ENCODE measurements at places on chromosomes 3 and 15.
A peak's percentile ranks its signal among the peaks of the same experiment; 100 is the strongest.

- DNase-seq, result no peak
Observed at GRCh38 chr3:188158731-188159310, 4.9 kb downstream of the LPP start.

GRCh38 chr3:130976706-130977105 is 49.9 kb downstream of the ASTE1 start:
- no peak for DNase-seq

DNA sequence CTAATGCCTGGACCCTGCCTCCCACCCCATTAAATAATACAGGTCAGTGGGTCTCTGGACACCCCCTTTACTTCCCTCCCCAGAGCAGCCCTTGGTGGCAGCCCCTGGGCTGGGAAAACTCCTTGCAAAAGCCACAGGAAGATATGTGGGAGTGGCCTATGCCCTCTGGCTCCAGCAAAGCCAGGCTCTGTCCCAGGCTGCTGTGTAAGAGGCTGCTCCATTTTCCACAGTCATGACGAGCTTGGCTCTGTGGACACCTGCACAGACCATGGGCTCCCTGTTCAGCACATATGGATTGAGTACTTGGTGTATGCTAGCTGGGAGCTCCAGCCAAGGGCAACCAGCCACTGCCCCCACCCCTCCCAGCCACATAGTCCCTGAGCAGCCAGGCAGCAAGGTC is 13.0 kb downstream of the CACNA2D2 start:
- DNase-seq, result no peak

- no peak for DNase-seq
Observed at GRCh38 chr3:65671004-65671403, 367.7 kb downstream of the MAGI1 start.

- no peak for DNase-seq
Observed at GRCh38 chr3:160478338-160478737, 28.8 kb upstream of the TRIM59 start.

DNA sequence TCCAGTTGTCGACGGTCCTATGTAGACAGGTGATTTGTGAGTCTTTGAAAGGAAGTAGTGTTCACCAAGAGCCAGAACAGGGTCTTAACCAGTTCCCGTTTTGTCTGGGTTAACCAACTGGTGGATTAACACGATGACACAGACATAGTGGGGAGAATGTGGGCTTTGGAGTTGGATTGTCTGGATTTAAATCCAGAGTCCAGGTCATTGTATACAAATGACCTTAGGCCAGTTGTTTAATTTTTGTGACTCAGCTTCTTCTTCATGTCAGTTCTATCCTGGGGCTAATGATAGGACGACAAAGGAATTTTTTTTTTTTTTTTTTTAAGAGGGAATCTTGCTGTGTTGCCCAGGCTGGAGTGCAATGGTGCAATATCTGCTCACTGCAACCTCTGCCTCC is 126.7 kb downstream of the LPP start:
- DNase-seq, result no peak

GRCh38 chr3:186590580-186591295 is 20.2 kb downstream of the DNAJB11 start:
- DNase-seq, result no peak

GRCh38 chr3:98962189-98962930 is 60.9 kb upstream of the DCBLD2 start:
- DNase-seq, result no peak

GRCh38 chr15:78047761-78048627 is 29.5 kb downstream of the TBC1D2B start:
- DNase-seq, result peak; percentile 87

GRCh38 chr3:172290457-172290856 is 157.8 kb downstream of the GHSR start:
- no peak for DNase-seq

GRCh38 chr15:90067181-90067952 is 34.9 kb downstream of the IDH2 start:
- no peak for DNase-seq

GRCh38 chr3:32125012-32125411 is 18.6 kb downstream of the GPD1L start:
- DNase-seq, result no peak

GRCh38 chr15:70483513-70483912 is 279.8 kb downstream of the UACA start:
- no peak for DNase-seq

- DNase-seq, result no peak
Observed at GRCh38 chr3:64475037-64475436, 212.8 kb downstream of the ADAMTS9 start.

DNA sequence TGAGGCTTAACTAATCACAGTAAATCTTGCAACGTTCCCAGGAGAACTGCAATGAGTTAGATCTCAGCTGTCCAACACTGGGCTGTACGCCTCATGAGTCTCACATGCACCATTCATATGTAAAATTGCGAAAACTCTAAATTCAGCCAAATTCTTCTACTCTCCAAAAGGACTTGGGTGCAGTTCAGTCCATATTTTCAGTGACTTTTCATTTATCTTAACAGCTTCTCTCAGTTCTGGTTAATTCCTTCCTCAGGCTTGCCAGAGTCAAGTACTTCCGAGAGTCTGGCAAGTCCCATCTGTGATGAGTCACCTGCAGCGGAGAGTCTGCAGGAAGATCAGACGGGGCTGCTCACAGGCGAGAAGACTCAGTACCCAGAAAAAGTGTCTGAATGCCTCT is 11.5 kb downstream of the CCDC80 start:
- DNase-seq, result peak; percentile 50

- peak; percentile 38 for DNase-seq
Observed at GRCh38 chr3:52153389-52154096, 680 bp downstream of the POC1A start.

DNA sequence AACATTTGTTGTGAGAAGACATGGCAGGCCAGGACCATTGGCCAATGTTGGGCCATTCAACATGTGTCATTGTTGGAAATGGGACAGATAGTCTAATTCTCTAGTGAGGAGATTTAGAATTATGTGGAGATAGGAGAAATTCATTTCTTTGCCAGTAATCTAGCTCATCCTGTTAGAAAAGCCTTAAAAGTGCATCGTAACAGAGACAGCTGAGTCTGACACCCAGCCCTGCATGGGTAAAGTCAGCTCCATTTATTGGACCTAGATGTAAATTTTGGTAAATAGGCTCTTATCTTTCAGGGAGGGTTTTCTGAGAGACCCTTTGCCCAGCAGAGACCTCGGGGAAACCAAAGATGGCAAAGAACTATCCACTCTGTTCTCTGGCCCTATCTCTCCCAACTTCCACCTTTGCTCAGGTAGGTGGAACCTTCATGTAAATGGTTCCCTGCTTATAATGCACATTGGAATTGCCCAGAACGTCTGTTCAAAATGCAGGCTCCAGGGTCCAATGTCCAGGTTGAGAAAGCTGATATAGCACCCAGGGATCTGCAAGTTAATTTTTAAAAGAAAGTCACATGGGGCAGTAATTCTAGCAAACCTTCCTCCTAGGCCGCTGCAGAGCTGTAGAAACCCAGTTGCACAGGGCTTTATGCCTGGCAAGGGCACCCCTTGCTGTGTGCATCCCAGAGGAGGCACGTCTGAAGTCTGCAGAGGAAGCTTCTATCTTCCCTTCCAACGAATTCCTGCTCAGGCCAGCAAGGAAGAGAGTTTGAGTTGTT is 365.9 kb upstream of the PROK2 start:
- DNase-seq, result peak; percentile 2

GRCh38 chr15:47711655-47712054 is 5.7 kb upstream of the SEMA6D start:
- no peak for DNase-seq

- no peak for DNase-seq
Observed at GRCh38 chr15:63057468-63058345, 15.2 kb downstream of the TPM1 start.

DNA sequence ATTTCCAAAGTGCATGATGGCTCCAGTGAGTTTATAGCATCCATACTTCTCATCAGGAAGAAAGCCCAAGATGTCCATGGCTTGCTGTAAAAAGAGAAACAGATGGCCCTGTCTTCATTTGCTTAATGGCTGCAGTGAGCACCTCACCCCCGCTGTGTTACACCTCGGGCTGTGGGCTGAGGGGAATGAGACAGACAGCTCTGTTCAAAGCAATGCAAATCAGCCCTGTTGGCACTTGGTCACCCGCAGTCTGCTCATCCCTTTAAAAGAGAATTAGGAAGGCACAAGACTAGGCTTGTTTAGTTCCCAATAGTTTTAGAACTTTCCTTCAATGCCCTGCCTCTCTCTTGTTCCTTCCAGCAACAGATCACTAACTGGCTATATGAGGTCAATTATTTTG is 25.2 kb downstream of the MYH15 start:
- DNase-seq, result no peak

- peak; percentile 89 for DNase-seq
Observed at GRCh38 chr15:70323111-70323851, 225.6 kb upstream of the TLE3 start.

GRCh38 chr3:98504539-98504938 is 7.1 kb downstream of the OR5K2 start:
- no peak for DNase-seq

DNA sequence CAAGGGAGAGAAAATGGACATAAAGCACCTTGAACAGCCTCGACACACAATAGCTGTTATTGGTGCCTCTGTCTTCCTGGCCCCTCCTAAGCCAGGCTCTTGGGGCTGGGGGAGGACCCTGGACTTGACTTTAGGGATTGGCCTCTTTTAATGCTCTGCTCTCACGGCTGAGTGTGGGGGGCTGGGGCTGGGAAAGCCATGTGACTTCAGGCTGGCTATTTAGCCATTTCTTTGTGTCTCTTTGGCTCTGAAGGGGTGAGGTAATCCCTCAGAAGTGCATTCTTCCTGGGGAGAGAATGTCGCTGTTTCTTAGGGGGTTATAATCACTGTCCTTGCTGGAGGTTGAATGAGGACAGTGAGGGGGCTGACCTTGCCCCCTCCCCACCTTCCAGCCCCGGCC is 26.2 kb downstream of the MAGEF1 start:
- no peak for DNase-seq

GRCh38 chr3:180911876-180912303 is 580 bp upstream of the FXR1 start:
- DNase-seq, result no peak

GRCh38 chr3:37330466-37330865 is 156.1 kb upstream of the LRRFIP2 start:
- DNase-seq, result no peak

GRCh38 chr3:127970966-127971592 is 56.0 kb downstream of the KBTBD12 start:
- peak; percentile 45 for DNase-seq

DNA sequence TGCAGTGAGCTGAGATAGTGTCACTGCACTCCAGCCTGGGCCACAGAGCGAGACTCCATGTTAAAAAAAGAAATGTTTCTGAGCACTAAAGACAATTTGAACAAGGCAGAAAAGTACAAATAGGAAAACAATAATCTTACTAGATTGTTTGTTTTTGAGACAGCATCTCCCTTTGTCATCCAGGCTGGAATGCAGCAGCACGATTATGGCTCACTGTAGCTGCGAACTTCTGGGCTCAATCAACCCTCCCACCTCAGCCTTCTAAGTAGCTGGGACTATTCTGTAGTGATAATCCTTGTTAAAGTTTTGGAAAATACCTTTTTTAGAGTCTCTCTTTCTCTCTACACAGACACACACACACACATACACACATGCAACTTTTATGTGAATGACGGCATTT is 107.1 kb downstream of the LPP start:
- DNase-seq, result no peak

- DNase-seq, result no peak
Observed at GRCh38 chr3:168273917-168274316, 178.2 kb upstream of the GOLIM4 start.

GRCh38 chr3:18420555-18420954 is 4.6 kb downstream of the SATB1 start:
- DNase-seq, result no peak

- no peak for DNase-seq
Observed at GRCh38 chr3:3573341-3573740, 225.9 kb upstream of the LRRN1 start.

DNA sequence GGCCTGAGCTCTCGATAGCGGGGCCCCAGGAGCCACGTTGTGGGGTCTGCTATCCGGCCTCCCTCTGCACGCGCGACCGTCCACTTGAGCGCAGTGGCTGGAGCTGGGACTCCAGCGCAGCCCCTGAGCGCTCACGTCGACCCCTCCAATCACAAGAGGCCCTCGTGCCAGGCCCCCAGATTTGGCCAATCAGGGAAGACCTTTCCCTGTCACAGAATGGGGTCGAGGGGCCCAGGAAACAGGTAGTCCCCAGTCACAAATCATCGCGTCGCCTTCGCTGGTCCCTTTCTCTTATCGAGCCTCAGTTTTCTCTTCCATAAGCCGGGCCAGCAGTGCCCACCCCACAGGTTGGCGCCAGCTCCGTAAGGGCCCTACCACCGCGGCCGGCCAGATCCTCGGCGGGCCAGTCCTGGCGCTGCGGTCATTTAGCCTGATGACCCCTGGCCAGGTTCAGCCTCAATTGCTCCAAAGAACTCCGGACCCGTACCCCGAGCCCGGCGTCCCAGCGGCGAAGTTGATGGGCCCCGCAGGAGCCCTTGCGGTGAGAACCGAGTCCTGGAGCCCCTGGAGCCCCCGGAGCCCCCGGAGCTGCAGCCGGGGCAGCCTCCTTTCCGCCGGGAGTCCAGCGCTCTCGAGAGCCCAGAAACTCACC is 435 bp downstream of the ALDH1L1 start:
- DNase-seq, result no peak

DNA sequence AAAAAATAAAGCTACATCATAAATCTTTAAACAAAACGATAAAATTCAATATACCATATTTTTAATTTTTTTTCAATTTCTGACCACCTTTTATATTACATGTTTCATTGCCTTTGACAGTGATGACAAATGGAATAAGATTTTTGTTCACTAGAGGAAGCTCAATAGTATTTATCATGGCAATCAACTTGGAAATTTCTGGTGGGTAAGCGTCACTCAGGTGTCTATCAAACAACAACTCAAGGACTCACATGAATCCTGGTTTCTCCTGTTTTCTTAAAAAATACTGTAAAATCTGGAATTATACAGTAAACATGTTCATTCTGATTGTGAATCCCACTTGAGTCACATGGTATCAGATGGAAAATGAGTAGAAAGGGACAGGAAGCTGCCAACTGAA is 782.2 kb downstream of the OTOL1 start:
- no peak for DNase-seq
